Astrocyte of the hippocampus (primary cell): ENCODE measurements at places on chromosomes 6 and 20.
A peak's percentile ranks its signal among the peaks of the same experiment; 100 is the strongest.

DNA sequence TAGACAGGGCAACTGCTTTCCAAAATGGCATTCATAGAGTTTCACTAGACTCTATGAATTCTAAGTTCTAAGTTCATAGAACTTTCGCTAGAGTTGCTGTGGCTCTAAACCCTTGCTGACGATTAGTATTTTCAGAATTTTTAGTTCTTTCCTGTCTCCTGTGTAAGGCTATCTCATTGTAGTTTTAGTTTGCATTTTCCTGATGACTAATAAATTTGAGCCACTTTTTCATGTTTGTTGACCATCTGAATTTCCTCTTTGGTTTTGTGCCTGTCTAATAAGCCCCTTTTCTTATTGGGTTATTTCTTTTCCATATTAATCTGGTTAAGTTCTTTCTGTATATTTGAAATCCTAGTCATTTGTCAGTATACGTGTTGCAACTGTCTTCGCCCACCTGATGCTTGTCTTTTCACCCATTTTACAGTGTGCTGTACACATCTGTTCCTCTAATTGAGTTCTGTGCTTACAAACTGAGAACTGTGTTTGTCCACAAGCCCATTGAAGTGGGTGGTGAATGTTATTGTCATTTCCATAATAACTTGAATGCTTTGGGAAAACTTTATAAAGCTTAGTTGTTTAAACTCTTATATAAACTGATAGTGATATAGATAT lies 177.7 kb upstream of the CDYL start:
- no peak for DNase-seq

DNA sequence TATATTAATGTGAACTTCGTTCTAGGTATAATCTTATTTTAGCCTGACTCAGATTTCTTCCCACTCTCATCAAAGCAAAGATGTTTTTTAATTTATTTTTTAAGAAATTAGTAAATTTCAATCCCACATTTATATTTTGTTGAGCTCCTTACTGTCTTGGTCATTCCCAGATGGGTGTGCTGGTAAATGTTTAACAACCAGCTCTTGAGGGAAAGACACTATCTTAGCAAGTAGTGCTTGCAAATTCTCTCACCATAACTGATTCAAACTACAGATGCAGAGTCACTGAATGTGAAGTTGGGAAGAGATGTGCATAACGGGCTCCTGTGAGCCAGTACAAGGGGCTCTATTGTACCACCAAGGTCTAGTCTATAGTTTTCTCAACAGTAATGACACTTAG lies 29.8 kb upstream of the BTN3A2 start:
- DNase-seq = no peak

DNA sequence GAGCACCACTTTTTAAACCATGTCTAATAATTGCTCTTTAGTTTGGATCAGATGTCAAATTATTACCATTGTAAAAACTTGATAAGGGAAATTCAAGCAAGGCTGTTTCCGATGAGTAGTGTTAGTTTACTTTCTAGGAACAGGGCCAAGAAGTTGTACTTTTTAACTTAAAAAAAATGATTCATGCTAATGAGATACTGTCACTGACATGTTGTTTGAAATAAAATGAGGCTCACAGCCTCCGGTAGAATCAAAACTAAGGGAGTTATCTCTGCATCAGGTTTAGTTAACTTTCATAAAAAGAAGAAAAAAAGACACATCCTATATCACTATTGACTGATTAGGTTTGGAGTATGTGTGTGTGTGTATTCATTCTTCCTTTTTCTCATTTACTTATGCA lies 55.2 kb upstream of the SUPT3H start:
- peak; percentile 55 for DNase-seq

- DNase-seq = peak; percentile 60
Measured at GRCh38 chr6:13794184-13794583, 20.2 kb downstream of the MCUR1 start.

- peak; percentile 15 for DNase-seq
Measured at GRCh38 chr6:130560231-130560630, 194.4 kb downstream of the TMEM200A start.

- no peak for DNase-seq
Measured at GRCh38 chr6:132023490-132023889, 72.3 kb upstream of the CCN2 start.

- DNase-seq = no peak
Measured at GRCh38 chr6:169784821-169785340, 33.5 kb downstream of the ERMARD start.

- no peak for DNase-seq
Measured at GRCh38 chr6:155710704-155711103, 255.1 kb upstream of the NOX3 start.

DNA sequence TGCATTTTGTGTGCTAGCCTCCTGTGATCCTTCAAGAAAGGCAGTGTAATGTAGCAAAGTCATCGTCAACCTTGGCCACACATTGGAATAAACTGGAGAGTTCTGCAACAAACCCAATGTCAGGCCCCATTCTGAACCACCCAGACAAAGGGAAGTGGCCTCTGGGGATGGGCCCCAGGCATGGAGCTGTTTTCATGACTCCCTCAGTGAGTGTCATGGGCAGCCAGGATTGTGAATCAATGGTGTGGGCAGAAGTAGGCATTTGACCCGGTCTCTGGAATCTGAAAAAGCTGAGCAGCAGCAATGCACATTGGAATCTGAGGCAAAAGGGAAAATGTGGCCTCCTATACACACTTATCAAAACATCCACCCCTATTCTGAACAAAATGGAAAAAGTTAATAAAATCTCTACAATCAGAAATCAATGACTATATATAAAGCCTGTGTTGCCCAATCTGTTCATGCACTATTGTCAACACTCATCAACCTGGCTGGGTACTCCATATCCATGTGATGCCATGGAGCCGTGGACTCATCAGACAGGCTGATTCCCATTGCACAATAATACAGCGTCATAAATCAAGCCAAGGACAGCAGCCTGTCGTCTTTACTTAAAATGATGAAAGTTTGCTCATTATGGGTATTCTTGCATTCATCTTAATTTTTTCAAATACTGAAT lies 134.9 kb upstream of the STMND1 start:
- peak; percentile 28 for DNase-seq

DNA sequence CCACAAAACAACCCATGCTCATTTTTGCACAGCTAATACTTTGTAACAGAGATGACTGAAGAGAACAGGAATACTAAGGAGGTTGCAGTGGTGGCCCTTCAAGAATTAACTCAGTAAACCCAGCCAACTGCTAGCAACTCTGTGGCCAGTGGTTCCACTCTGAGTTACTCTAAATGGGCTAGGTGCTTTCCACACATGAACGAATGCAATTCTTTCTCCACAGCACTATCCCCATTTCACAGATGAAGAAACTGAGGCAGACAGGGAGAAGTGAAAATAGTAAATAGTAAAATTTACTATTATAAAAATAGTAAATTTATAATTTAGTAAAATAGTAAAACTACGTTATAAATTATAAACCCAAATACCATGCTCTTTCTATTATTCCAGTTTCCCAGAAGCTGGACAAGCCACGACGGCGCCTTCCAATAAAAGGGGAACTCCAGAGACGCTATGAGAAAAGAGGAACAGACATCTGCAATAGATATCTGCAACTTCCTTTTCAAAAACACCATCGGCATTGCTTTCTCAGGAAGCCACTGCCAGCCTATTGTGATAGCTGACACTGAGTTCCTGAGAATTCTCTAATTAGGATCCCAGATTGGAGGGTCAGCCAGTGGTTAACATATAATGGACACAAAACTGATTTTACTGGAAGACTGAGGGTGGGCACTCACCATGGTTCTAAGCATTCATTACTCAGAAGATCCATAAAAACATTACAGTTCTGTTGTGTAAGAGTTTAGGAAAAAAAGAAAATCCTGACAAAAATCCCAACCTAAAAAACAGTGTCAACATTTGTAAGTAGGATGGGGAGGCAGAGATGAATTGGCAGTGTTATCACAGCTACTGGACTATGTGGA lies 16.2 kb downstream of the FKBP1A start:
- no peak for DNase-seq

- no peak for DNase-seq
Measured at GRCh38 chr6:136463743-136464142, 86.5 kb downstream of the MAP7 start.

DNA sequence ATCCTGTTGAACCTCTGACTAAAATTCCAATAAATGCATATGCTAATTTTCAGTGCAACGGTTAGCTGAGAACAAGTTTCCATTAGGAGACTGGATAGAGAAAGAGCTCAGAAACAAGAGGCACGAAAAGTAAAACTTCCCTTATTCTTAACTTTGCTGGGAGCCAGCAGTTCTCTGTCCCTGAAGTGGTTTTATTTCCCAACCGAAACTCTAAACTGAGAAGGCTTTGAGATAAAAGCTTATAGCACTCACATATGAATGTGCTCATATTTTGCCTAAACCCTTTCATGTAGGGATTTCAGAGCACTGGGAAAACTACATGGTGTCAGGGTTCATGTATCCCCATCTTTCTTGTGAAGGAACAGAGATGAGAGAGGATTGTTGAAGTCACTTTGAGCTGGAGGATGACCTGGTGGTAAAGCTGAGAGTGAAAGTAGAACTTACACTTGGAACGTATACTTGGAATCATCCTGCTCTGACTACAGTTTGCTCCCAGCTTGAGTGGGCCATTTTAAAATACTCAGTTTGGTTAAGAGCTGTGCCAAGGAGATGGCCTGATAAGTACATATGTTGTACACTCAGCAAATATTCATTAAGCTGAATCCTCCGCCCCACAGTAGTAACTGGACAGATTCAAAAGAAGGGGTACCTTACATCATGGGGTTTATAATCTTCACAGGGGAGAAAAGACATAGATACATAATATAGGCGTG lies 324.2 kb upstream of the CNR1 start:
- DNase-seq = no peak

GRCh38 chr6:107823047-107823557 lies 1.0 kb downstream of the SCML4 start:
- DNase-seq = no peak

DNA sequence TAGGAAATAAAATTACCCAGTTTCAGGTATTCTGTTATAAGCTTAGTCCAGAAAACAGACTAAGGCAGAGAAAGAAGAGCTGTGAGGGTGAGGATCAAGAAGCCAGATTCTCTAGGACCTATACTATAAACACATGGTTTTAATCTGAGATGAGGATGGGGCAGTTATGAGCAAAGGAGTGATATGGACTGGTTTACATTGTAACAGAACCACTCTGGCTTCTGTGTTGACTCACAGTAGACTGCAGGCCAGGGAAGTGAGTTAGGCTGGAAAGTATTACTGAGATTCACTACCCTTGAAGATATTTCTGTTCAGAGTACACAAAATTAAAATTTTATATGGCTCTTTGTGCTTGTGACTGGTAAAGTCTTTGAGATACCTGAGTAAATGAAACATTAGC lies 3.2 kb upstream of the RWDD1 start:
- no peak for DNase-seq

DNA sequence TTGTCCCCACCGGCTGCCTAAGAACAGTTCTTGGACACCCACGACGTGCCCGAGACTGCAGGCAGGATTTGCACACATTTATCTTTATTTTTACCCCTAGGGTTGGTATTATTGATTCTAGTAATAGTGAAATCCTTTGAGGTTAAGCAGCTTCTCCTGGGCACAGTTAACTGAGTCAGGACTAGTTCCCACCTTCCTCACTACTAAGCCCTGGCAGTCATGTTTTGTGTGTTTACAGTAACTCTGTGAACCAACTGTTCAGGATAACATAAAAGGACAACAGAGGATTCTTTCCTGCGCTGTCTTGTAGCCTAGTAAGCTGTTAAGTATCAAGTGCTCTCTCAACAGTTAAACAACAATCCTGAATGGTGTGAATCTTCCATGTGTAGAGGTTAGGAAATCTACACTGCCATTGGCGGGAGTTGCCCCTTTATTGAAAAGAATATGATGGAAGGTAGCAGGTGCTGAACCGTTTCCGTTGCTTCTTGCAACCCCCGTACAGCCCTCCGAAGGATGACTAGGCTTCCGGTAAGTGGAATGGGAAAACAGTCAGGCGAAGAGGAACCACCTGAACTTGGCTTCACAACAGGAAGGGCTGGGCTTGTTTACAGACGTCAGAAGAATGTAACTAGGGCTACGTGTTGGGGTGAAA lies 979 bp upstream of the SOD2 start:
- no peak for DNase-seq

DNA sequence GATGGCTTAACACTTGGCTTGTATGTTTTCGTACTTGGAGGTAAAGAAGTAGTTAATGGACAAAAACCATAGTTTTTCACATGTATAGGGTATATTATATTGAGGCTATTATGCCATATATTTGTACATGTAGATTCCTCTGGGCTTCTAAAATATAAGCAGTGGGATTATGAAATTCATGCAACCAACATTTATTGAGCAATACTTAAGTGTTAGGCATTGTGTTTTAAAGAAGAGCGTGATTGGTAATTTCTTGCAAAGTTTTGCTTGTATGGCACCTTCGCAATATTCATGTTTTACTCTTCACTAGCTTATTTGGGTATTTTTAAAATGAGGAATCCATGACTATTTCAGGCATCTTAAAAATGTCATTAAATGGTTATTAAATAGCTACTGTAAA lies 2.5 kb downstream of the TULP4 start:
- no peak for DNase-seq

DNA sequence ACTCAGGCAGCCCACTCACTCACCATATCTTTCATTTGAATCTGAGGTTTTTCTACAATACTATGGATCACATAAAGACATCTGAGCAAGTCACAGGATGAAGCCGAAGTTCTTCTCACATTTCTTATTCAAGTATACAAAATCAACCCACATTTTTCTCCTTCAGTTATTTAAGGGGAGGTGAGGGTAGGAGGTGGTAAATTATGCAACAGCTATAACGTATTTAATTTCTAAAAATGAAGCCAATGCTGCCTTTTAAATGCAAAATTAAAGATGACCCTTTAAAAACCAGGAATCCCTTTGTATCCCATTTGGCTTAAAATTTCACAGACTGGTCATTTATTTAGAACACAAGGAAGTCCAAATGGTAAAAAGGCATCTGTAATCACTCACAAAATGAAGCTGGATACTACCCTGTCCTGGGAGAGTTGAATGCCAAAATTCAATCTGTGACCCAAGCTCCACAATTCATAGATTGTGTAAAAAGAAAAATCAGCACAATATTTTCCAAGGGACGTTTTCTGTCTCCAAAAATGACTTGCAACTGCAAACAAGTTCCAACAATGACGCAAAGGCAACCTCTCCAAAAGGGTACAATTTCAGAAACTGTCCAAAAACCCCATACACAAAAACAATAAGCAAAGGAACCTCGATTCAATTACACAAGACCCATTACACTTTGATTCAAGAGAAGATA lies 48.8 kb downstream of the EPB41L2 start:
- DNase-seq = no peak
